ENCODE measurements at places on chromosomes 3 and 15. TPM values are rescaled to one million over a fixed set of nuclear protein-coding genes. Genes with fewer than 3 reads are reported as not detected.

- DNase-seq: no peak
These were observed 319.6 kb downstream of the AGBL1 start for GRCh38 chr15:86399041-86399954.

Gene WDR49
- total RNA-seq: 17.1 TPM

- no peak for DNase-seq
These were observed 14.8 kb downstream of the GPR87 start for GRCh38 chr3:151301787-151302186.

Gene CASR
- 0.74 TPM for total RNA-seq

GRCh38 chr3:56209982-56210751 lies 258.1 kb downstream of the ERC2 start:
- no peak for DNase-seq

Gene APH1B
- total RNA-seq: 20.2 TPM

Gene ANKRD63
- not detected for total RNA-seq

GRCh38 chr3:33041909-33042308 lies 55.0 kb downstream of the GLB1 start:
- DNase-seq: no peak

GRCh38 chr3:29005862-29006261 lies 275.0 kb upstream of the RBMS3 start:
- no peak for DNase-seq

Gene ITIH3
- total RNA-seq: 1.4 TPM

DNA sequence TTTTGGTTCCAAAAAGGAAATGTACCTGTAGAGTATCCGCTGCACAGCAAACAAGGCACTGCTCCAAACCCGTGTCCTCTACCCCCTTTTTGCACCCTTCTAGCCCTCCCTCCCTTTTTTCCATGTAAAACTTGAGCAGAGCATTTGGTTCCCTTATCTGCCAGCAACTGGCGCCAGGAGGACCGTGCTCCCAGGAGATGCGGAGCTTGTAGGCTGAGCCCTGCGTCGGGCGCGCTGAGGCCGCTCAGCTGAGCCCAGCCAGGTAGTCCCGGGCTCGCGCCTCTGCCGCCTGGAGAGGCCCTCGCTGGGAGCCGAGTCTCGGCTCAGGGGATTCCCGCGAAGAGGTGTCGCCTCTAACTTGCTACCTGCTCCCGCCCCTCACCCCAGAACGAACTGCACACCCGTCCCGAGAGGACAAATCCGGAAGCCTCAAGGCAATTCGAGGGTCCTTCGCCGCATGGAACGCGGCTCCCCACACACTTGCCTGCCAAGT lies 575 bp downstream of the TRPM7 start:
- peak; percentile 7 for DNase-seq

GRCh38 chr3:39221141-39221530 lies 28.7 kb upstream of the XIRP1 start:
- no peak for DNase-seq

DNA sequence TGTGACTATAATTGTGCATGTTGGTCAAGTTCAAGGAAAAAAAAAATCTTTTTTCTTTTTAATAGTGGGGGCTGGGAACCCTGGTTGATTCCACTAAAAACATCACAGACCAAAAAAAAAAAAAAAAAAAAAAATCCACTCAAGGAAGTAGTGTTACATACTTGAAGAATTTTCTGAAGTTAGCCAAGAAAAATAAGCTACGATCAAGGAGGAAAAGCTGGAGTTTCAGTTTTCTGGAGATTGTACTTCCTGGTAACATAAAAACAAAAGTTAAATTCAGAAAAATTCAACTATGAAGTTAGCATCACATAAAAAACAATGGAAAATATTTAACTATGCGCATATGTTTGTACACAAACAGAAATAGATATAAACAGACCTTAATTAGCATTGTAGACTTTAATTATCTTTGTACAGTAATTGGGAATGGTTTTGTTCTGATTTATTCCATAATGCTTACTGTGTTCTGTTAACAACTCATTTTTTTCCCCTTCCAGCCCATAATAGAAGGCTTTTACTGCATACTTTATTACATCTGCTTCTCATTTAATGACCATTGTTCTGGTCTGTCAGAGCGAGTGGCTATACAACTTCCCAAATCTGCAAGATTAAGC lies 194.3 kb downstream of the RORA start:
- DNase-seq: no peak

Gene TADA3
- total RNA-seq: 33.2 TPM

- DNase-seq: no peak
These were observed 557.2 kb downstream of the TUSC7 start for GRCh38 chr3:117266806-117267205.

GRCh38 chr3:31880020-31880419 lies 101.0 kb downstream of the OSBPL10 start:
- no peak for DNase-seq

DNA sequence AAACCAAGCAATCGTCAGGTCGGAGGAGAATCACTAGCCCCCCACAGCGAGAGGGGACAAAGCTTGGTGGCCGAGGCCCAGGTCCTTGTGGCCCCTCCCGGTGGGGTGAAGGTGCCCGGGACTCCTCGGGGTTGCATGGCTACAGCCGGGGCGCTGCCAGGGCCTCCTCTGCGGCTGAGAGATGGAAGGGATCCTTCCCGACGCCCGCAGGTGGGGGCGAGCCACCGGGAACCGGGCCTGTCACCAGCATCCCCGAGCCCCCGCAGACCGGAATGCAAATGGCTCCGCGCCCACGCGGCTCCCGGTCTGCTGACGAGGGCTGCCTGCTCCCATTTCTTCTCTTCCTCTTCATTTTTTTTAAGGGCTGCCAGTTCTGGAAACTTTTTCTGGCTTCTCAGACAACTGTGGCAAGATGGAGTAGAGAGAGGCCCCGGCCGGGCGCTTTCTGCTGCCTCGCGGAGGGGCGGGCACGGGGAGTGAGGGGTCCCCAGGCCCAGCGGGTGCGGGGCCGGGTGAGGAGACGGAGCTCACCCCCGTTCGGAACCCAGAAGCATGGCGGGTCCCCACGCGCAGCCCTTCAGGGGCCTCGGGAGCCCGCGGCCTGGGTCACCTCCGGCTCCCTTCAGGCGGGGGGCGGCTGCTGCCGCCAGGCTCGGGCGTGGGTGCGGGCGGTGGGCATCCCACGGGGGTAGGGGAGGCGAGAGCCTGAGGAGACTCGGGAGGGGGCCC lies 27.5 kb downstream of the MELTF start:
- no peak for DNase-seq

DNA sequence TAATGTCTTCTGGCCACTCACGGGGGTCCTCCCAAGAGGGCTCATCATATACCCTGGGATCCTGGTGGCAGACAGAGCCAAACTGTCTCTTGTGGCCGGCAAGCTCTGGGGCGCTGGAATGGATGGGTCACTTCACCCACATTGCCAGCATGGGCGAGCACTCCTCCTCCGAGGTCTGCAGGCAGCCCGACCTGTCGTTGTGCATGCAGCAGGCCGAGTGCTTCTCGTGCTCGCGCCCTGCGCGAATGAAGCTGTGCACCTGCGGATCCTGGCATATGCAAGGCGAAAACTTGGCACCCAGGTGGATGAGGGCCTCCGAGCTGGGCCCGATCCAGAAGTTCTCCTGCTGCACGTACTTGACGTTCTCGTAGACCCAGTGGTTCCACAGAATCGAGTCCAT lies 33.6 kb upstream of the GRIP2 start:
- no peak for DNase-seq

DNA sequence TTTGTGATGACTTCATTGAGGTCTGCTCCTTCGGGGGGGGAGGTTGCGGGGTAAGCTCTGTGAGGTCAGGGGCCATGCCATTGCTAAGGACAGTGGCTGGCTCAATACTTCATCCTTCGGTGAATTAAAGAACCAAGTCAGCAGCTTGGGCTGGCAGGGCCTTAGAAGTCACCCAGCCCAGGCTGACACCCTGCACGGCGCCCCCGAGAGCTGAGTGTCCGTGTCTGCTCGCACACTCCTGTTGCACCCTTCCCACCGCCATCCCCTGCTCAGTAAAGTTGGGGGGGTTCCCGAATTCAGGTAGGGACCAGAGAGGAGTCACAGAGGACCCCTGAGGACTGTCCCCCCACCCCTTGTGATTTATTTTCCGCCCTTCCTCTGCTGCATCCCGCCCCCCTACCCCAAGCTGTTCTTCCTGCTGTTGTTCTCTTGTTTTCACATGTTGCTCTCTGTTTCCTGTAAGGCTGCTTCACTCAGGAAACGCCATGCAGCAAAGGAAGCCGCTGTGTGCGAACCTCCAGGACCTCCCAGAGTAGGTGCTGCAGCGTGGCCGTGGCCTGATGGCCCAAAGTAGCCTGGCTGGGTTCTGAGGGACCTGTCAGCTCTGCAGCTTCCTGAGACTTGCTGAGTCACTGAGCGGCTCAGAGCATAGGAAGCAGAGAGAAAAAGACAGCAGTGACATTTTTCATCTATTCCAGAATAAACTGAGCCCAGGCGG lies 14.4 kb downstream of the EFCC1 start:
- DNase-seq: no peak

DNA sequence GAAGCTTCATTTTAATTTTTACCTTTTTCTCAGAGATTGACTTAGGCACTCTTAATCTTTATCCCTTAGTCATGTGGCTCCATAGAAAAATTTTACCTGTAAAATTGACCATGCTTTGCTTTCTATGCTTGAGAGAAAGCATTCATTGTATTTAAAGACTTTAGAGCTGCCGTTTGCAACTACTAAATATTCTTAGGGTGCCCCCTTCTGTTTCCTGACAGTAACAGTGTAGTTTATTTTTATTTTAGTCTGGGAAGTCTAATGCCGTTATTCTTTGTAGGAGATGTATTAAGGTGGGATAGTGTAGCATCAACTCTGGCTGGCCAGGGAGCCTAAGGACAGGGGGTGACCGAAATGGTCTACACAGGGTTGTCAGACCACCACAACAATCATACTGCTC lies 84.5 kb upstream of the SYNPR start:
- DNase-seq: no peak

Gene GXYLT2
- 71.5 TPM for total RNA-seq

GRCh38 chr3:54120657-54121413 lies 1.5 kb upstream of the CACNA2D3 start:
- no peak for DNase-seq

DNA sequence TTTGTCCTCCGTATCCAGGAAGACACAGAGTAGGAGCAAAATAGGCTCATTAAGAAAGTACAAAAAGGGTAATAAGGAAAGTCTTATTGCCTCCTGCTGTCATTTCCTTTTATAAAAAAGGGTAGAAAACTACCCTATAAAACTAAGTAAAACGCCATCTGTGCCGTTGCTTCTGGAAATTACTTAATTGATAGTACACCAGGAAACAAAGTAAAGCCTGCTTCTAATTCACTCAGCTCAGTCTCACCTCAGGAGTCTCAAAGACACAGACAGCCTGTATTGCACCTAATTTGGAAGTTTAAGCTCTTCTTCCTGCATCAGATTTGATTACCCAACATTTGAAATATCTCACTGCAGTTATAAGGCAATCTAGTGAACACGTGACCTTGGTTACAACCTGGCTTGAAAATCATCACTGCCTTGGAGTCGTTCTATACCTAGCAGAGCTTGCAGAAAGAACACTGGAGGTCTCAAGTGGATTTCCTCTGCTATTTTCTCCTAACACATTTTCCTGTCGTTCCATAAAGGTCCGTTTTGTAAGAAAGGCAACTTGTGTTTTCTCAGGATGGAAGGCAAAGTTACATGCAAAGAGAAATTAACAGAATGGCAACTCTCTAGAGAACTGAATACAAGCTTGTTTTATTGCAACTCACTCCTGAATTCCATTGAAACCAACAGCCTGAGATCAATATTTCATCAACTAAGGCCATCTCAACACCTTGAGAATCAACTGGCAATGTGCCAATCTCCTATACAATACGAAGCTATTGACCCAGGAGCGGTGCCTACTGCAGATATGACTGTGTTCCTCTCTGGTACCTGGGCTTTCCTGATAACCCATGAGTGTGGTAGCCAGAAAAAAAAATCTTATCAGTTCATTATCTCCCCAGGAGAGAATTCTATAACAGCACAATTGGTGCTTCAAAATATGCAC lies 203.3 kb upstream of the LMCD1 start:
- no peak for DNase-seq

Gene DNAH12
- total RNA-seq: 0.37 TPM

GRCh38 chr3:19487386-19487785 lies 339.1 kb downstream of the KCNH8 start:
- DNase-seq: no peak
